T-helper 1 cell (primary cell): ENCODE measurements at places on chromosomes 5 and 9.

DNA sequence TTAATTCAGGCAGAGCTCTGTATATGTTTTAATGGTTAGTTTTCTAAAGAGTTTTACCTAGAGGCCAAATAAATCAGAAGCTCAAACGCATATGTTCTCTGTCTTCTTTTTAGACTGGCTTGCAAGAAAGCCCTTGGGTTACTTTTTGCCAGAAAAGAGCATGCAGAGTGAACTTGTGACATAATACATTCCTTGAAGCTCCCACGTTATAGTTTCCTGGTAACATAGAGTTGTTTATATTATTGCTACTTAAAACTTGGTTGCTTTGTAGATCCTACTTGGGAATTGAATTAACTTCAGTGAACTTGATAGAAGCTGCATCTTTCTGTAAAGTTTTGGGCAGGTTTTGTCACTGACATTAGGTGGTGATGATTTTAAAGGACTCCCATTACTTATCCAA, 102.9 kb downstream of the C9orf152 start:
- DNase-seq, result no peak

DNA sequence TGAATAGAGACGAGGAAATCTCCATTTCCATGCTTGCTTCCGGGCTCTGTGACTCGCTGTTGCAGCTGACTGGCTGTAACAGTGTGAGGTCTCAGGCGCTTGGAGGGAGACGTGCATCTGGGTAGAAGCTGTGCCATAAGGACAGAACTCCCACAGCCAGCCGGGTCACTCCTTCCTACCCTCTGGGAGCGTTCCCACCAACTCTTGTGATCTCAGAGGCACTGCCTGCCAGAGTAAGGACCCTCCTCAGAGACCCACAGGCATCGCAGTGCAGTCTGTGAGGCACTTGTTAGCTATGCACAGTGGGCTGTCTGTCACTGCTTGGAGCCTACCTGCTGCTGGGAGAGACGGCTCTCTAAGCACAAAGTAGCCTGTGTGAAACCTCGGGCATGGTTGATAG, 203.4 kb upstream of the SEMA6A start:
- no peak for DNase-seq

DNA sequence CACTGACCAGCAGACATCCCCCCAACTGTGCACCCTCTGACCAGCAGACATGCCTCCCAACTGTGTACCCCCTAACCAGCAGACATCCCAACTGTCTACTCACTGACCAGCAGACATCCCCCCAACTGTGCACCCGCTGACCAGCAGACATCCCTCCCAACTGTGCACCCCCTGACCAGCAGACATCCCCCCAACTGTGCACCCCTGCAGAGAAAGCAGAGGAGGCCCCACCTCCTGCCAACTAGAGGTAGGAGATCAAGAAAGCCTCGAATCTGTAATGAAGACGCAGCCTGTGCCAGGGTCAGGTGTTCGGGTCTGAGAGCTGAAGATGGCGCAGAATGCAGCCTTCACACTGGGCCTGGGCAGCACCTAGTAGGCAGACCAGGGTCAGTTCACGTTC, 29.8 kb upstream of the NSMF start:
- DNase-seq, result no peak

- no peak for DNase-seq
These were observed 113.6 kb upstream of the RAPGEF1 start for GRCh38 chr9:131853434-131853833.

DNA sequence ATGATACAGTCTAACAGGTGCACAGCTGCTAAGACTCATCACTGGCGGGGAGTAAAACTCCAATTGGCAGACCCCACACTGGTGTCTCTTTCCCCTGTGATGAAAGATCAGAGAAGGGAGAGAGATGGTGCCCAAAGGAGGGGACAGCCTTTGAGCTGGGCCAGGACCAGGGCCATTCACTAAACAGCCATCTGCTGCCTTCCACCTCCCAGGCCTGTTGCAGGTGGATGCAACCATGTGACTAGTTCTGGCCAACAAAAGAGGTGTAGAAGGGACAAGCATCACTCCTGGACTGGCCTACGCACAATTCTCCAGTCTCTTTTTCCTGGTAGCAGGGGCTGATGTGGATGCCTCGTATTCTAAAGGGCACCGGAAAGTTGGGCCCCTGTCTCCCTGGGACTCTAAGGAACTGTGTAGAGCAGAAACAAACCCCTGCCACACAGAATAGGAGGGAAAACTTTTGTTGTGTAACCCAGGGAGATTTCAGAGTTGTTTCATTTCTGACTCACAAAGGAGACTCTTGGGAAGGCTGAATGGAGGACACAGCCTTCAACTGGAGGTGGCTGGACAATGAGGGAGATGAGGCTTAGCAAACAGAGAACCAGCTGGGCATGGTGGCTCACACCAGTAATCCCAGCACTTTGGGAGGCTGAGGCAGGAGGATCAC, 26.9 kb downstream of the TNIP1 start:
- DNase-seq, result no peak

DNA sequence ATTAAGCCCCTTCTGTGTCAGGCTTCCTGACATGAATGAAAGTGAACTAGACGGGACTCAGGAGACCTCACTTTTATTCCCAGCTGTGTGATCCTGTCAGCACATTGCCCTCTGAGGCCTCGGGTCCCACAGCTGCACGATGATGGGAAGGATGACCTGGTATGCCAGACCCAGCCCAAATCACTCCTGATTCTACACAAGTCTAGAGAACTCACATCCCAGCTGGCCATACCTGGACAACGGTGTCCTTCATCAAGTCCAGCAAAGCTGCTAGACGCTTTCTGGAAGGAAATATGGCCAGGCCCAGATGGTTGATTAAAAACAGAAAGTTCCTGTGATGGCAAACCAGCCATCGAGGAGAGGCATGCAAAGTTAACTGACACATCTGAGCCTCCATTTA, 118.0 kb upstream of the FSTL4 start:
- no peak for DNase-seq

DNA sequence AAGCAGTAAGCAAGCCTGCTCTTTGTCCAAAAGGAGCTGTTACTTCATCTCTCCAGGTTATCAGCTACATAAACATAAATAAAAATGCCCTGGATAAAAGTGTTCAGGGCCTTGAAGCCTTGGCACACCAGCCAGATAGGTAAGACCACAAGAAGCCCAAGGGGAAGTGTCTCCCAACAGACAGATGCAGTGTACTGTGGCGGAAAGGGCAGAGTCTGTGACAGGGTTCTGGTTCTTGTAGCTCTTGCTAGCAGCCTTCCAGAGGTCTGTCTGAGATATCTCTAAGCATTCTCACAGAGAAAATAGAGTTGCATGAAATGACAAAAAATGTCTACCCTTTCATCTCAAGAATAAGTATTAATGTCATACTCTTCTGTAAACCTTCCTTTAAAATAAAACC, 30.1 kb downstream of the ISOC1 start:
- no peak for DNase-seq

DNA sequence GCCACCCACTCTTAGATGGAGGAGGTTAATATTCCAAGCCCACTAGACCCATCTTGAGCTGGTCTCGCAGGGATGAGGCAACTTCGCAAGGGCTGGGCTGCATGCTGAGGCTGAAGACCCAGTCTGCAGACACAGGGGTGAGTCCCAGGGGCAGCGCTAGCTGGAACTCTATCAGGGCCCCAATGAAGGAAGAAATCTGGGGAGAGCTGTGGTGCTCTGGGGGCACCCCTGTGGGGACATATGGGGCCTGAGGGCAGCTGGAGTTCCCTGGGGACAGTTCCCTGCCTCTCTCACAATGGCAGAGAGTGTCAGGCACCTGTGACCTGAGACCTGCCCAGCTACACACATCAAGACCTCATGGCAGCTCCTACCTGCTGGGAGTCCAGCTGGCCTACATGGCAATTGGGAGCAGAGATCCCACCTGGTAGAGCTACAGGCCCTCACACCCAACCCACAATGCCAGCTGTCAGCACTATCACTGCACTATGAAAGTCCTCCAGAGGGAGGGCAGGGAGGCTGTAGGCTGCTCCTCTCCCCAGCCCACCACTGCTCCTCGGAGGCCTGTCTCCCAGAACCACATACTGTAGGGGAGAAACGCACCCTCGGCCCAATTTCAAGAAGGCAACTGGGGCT, 202.2 kb downstream of the GABBR2 start:
- DNase-seq, result no peak

DNA sequence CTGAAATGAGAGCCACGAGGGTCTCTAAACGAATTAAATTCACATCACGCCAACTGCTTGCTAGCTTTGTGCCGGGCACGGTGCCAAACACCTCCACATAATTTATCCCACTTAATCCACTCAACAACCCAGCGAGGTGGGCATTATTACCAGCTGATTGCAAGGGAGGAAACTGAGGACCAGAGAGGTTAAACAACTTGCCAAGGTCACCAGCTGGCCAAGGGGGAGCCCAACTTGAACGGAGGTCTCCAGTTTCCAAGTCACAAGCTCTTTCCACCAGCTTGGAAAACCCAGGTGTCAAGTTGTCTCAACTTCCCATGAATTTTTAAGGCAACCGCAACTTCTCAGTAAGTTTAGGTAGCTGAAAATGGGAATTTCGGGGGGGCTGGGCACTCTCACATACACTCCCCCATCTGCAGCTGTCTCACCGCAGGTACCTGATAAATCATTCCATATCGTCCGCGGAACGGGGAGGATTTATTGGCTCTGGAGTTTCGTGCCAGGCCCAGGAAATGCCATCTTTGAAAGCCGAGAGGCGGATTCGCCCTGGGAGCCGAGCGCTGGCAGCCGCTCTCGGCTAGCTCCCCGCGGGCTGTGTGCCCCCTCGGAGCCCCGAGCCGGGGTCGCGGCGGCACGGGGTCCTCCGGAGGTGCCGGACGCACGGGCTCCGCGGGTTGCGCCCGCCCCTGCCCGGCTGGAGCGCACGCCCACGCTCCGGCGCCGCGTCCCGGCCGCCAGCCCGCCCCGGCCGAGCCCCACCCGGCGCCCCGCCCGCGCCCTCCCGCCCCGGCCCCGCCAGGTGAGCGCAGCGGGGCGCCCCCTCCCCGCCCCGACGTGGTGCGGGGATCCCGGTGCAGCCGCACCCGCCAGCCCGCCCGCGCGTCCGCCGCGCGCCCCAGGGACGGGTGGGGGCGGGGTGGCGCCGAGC, 617 bp downstream of the PTPN3 start:
- DNase-seq, result no peak

- no peak for DNase-seq
These were observed 101.0 kb downstream of the PIP5K1B start for GRCh38 chr9:68805890-68806517.

- no peak for DNase-seq
These were observed 278.7 kb downstream of the DENND1A start for GRCh38 chr9:123651273-123651672.

DNA sequence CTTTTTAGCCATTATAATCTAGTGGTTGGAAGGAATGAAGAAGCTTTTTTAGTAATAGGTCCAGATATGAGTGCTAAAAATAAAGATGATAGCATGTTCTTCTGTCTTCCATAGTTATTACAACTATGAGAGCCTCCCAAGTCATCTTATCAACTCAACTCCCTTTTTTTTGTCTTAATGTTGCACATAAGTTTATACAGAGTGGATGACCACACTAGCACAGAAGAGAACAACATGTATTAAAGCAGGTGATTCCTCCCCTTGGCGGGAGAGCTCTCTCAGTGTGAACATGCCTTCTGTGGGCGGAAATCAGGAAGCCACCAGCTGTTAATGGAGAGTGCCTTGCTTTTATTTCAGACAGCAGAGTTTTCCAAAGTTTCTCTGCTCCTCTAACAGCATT, 40.1 kb upstream of the STX17 start:
- no peak for DNase-seq

- DNase-seq, result no peak
These were observed 383.3 kb downstream of the YTHDC2 start for GRCh38 chr5:113896789-113897188.

DNA sequence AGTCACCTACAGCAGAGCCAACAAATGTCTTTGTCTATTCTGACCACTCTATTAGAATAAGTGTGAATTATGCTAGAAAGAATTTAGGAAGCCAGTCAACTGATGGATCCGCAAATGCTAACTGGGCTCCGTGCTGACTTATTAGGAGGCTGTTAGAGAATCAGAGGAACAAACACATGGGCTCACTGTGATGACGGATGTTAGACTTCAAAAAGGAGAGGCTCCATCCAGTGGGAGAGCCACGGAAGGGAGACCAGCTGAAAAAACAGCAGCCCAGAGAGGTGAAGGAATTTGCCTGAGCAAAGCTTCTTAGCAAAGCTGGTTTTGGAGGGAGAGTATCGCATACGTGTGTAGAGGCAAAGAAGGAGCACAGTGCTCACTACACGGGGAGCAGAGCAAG, 5.8 kb upstream of the TGFBI start:
- no peak for DNase-seq

DNA sequence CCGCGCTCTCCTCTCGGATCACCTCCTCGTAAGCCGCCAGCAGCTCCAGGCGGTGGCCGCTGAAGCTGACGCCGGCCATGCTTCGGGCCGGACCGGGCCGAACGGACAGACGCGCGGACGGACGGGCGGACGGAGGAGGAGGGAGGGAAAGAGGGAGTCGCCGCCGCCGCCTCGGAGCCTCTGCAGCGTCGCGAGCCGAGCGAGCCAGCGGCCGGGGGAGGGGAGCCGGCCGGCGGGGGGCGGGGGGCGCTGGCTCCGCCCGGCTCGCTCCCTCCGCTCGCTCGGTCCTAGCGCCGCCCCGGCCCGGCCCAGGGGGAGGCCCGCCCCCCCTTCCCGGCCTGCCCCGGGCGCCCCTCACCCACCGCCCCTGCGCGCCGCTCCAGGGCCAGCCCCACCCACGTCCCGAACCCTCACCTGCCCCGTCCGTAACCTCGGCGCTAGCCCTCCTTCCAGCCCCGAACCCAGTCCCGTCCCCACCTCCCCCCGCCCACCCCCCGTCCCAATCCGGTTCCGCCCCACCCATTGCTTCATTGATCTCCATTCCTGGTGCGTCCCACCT, at the start of gene DBN1:
Gene DBN1, minus strand, starts transcription at position 192 of the 559 bp plus-strand sequence. Its CDS starts 113 bp downstream, at position 79.
- no peak for DNase-seq

DNA sequence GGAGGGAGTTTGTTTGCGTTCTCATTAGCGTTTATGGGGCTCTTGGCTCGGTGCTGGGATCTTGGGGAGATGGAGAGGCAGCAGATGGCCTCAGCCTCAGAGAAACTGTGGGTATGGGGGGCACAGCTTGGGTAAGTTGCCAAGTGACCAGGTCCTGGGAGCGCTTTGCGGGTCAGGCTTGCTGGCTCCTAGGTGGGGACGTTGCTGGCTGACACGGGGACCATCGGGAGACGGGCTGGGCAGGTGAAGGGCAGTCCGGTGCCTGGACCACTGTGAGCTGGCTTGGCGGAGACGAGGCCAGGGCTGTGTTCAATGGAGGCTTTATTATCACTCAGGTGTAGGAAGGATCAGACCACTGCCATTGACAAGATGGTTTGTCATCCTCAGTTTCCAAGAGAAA, 30.0 kb downstream of the FGD3 start:
- DNase-seq, result no peak
